Caco-2 (cell line): ENCODE measurements at places on chromosomes 6 and 20. TPM values are rescaled to one million over a fixed set of nuclear protein-coding genes. Genes with fewer than 3 reads are reported as not detected.

GRCh38 chr6:15675536-15676220 lies 12.8 kb upstream of the DTNBP1 start:
- DNase-seq: no peak

DNA sequence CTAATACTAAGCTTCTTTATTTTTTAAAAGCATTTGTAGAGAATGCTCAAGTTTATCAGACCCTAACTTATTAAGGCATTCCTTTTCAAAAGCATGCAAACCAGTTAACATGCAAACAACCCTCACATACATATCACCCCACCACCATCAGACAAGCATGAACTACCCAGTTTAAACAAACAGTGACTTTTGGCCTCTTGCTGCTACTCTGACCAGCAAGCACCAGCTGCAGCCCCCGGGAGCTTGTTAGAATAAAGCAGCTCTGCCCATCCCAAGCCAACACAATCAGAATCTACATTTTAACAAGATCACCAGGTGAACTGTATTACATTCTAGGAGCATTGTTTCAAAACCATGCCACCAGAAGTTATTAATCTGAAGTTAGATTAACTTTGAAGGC lies 5.9 kb upstream of the NUP153 start:
- no peak for DNase-seq

Gene ANKRD6
- total RNA-seq: 20.5 and 25.6 TPM in 2 replicates

DNA sequence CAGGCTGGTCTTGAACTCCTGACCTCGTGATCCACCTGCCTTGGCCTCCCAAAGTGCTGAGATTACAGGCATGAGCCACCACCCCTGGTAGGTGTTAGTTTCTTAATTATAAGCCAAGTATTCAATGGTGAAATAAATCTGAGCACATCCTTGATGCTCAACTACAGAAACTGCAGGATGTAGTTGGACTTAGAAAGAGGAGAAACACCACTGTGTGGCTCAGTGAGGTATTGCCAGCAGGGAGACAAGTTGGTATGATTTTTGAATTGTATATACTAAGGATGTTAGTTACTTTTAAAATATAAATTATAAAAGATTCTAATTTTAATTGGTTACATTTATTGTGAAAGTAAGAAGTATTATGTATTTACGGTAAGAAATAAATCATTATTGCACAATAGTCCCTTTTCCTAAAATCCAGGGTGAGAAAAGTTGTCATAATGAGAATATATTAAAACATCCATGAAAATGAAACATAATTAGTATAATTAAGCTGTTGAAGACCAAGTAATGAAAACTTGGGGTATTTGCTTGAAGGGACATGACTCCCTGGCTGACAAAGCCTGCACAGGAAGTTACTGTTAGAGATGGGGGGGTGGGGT lies 17.6 kb downstream of the SLC18B1 start:
- DNase-seq: no peak

GRCh38 chr6:127164036-127164435 lies 45.6 kb downstream of the RSPO3 start:
- DNase-seq: no peak

Gene B4GALT5
- total RNA-seq: 65.0 and 67.1 TPM in 2 replicates

GRCh38 chr6:20134613-20135012 lies 77.7 kb downstream of the MBOAT1 start:
- DNase-seq: no peak

DNA sequence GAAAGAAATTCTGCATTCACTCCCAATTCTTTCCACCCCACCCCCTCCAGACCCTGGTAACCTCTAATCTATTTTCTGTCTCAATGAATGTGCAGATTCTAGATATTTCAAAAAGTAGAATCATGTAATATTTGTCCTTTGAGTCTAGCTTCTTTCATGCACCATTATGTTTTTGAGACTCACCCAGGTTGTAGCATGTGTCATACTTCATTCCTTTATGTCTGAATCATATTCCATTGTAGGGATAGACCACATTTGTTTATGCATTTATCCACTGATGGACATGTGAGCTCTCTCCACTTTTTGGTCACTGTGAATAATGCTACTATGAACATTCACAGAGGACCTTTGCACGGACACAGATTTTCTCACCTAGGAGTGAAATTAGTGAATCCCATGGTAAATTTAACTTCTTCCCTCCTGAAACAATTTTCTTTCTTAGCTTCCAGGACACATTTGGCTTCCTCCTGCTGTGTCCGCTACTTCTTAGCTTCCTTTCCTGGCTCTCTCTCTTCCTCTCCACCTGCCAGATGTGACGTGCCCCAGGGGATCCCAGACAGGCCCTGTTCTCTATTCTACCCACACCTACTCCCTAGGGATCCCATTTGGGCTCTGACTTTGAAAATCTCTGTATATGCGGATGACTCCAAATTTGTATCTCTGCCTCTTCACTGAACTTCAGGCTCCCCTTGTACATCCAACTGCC lies 24.1 kb upstream of the ARFGEF2 start:
- DNase-seq: no peak

Gene PTCHD4
- not detected in 2 replicates for total RNA-seq

Gene FHL5
- not detected in 2 replicates for total RNA-seq

- DNase-seq: no peak
Measured at GRCh38 chr20:17843246-17844132, 125.1 kb downstream of the SNX5 start.

Gene UBE2C
- total RNA-seq: 409 and 423 TPM in 2 replicates

DNA sequence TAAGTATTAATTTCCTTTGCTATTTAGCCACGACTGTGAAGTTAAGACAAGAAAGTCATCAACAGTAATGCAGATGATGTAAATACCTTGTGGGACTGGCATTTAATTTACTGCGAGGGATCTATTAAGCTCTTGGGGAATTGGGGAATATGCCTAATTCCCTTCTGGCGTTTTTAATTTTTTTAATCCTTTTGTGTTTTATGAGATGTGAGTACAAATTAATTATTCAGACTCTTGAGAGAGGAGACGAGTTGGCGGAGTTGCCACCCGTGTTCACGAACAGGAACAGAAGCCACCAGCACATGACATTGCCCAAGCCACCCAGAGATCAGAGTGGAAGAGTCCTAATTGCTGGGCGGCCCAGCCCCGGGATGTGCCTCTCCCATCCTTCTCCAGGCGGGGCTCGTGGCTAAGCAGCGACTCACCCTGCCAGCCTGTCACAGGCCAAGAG lies 533 bp upstream of the CRYBG1 start:
- DNase-seq: no peak

Gene CST8
- total RNA-seq: not detected in 2 replicates

GRCh38 chr6:1702580-1703051 lies 92.9 kb downstream of the FOXC1 start:
- DNase-seq: no peak

- DNase-seq: peak; percentile 49
Measured at GRCh38 chr6:33620158-33620855, 815 bp upstream of the ITPR3 start.

Gene HLA-DRB5
- not detected in 2 replicates for total RNA-seq

Gene RPP40
- 11.6 and 13.1 TPM in 2 replicates for total RNA-seq

DNA sequence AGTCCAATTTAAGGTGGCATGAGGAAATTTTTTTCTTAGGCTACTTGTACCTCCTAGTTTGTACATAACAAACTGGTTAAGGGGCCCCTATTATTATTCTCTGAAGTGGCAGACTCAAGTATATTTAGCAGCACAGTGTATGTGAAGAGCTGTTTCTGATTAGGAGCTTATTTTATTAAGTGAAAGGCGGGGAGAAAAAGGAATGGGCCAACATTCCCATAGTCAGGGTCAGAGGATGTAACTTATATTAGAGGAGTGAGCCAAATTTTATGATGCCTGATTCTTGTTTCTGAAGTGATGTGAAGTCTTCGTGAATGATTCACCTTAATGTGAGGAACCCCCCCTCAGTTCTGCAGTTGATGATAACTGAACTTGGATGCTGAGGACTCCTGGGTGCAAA lies 2.8 kb downstream of the HECA start:
- DNase-seq: no peak

DNA sequence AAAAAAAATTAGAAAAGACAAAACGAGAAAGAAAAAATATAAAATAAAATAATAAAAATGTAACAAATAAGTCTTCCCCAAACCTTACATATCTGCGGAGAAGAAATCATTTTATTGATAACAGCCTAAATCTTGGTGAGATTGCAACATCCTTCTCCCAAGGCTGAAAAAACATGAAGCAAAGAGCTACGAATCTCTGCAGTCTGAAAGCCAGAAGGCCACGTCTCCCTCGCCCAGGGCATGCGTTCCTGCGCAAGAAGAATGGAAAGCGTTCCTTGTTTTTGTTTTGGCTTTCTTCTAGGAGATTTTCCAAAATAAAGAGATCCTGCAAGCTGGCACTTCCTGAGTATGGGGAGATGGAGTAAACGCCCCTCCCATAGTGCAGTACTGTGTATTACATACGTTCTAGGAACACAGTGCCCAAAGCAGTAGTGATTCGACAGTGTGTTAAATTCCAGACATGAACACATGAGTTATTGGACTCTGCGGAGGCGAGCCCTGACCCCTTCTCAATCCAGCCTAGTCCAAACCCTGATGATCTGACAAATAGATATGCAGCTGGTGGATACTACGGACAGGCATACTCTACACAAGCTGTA lies 126.7 kb upstream of the RREB1 start:
- DNase-seq: no peak

DNA sequence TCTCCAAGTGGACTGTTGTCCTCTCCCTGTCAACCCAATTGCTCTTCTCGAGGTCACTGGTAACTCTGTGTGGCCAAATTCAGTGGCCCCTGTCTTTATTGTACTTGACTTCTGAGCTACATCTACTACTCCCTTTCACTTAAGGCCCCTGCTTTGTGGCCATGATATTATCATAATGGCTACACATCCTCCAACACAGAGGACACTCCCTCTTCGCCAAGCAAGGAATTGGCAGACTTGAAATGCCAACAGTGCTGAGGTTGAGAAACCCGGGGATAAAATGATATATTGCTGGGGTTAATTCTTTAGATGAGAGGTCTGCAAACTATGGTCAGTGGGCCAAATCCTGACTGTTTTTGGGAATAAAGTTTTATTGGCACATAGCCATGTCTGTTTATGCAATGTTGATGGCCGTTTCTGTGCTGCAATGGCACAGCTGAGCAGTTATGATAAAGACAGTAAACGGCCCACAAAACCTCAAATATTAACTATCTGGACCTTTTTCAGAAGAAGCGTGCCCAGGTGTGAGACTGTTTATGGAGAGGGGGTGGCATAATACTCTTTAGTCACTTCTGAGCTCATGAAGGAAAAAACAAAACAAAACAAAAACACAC lies 12.0 kb upstream of the MRPS10 start:
- DNase-seq: no peak

Gene TINAG
- total RNA-seq: not detected in 2 replicates

- DNase-seq: no peak
Measured at GRCh38 chr6:13398421-13398994, 70.2 kb upstream of the TBC1D7 start.

- DNase-seq: no peak
Measured at GRCh38 chr6:15509335-15509933, 153.4 kb downstream of the DTNBP1 start.

DNA sequence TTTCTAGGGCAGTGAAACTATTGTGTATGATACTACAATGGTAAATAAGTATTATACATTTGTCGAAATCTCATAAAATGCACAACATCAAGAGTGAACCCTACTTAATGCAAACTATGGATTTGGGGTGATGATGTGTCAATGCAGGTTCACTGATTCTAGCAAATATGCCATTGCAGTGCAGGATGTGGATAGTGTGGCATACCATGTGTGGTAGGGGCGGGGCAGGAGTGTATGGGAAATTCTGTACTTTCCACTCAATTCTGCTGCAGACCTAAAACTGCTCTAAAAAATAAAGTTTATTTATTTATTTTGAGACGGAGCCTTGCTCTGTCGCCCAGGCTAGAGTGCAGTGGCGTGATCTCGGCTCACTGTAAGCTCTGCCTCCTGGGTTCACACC lies 44.3 kb downstream of the ABHD12 start:
- DNase-seq: no peak

Gene SLC24A3
- total RNA-seq: 0.14 and 0.21 TPM in 2 replicates

- no peak for DNase-seq
Measured at GRCh38 chr6:90993770-90994169, 406.9 kb upstream of the MAP3K7 start.

DNA sequence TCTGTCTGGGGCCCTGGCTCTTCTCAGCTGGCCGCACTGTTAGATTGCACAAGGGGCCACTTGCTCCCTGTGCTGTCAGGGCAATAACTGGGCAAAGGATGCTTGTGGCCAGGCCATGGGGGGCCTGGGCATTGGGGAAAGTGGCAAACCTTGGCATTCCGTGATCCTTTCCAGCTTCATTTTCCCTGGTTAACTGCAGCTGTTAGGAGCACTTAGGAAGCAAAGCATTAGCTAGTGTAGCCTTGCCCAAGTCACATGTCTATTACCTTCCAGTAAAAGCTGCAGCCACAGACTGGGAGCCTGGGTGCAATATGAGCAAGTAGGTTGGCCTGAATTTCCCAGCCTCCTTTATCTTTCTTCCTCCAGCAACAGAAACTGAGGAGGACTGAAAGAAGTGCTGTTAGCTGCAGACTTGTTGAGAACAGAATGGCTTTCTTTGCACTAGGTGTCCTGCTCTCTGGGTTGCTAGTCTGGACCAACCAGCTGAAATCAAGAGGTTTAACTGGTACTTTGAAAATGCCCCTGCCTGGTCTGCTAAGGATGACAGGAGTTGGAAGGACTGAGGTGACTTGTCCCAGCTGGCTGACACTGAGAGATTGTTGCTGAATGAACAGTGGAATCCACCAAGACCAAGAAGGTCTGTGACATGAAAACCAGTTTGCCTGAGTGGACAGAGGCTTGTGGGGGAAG lies 312.3 kb upstream of the SUPT3H start:
- DNase-seq: no peak

Gene RRBP1
- 665 and 758 TPM in 2 replicates for total RNA-seq

Gene CNKSR3
- total RNA-seq: 31.8 and 33.1 TPM in 2 replicates

DNA sequence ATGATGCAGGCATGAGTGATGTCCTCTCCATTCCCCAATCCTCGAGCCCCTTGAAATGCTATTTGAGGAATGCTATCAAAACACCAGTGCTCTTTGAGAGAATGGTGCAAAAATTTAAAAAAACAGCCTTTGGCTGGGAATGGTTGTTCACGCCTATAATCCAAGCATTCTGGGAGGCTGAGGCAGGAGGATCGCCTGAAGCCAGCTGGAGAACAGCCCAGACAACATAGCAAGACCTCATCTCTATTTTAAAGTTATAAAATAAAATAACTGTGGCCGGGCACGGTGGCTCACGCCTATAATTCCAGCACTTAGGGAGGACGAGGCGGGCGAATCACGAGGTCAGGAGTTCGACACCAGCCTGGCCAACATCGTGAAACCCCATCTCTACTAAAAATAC lies 4.2 kb upstream of the VARS1 start:
- DNase-seq: no peak

Gene GLP1R
- not detected in 2 replicates for total RNA-seq

GRCh38 chr20:653590-654416 lies 803 bp upstream of the SRXN1 start:
- no peak for DNase-seq

Gene DNAJC5
- total RNA-seq: 117 and 124 TPM in 2 replicates

- DNase-seq: no peak
Measured at GRCh38 chr6:33254591-33254990, 17.1 kb downstream of the VPS52 start.

GRCh38 chr6:115004982-115005381 lies 662.2 kb upstream of the HS3ST5 start:
- DNase-seq: no peak
